Stimulated activated CD4-positive, alpha-beta T cell treated with anti-CD3 and anti-CD28 coated beads, Interleukin-15, amount 100 ng/mL, for 1 hour (primary cell): ENCODE measurements at places on chromosomes 2 and 18.
A peak's percentile ranks its signal among the peaks of the same experiment; 100 is the strongest.

DNA sequence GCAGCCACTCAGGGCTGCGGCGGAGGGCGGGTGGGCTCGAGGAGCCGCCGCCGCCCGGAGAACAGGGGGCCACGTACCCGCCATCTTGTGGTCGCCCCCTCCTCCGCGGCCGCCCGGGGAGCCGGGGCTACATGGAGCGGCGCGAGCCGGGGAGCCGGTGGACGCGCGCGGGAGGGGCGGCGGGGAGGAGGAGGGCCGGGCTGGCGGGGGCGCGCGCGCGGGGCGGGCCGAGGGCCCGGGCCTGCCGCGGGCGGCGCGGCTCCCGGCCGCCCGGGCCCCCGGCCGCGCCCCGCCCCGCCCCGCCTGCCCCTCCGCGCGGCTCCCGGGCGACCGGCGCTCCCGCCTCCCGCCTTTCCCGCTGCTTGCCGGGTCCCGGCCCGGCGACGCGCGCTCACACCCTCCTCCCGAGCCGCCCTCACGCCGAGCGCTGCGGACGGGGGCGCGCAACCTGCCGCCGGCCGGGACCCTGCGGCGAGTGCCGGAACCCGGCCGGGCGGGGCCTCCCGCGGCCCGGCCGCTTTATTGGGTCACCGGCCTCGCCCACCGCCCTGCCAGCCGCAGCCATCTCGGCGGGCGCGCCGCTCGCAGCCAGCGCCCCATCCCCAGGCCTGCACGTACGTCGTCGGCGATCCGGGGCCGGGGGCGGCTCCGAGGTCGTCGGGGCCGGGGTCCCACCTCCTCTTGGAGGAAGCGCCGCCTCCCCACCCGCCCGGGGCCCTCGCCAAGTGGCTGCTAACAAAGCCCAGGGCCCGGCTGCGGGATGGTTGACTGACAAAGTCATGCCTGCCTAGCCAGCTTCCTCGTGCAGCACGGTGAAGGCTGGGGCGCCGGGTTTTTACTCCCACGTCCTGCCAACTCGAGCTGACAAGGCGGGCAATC is at the start of gene PPP4R1:
Gene PPP4R1 (minus strand): TSS at position 159 of the 879 bp plus-strand sequence. CDS start 75 bp downstream, at position 84.
- DNase-seq: peak; percentile 40

GRCh38 chr18:39648616-39649015 is 2083.0 kb upstream of the CELF4 start:
- DNase-seq: no peak

- DNase-seq: no peak
These were observed 85.8 kb upstream of the HPCAL1 start for GRCh38 chr2:10216677-10217488.

- no peak for DNase-seq
These were observed 143.7 kb downstream of the MYO5B start for GRCh38 chr18:50051288-50051687.

DNA sequence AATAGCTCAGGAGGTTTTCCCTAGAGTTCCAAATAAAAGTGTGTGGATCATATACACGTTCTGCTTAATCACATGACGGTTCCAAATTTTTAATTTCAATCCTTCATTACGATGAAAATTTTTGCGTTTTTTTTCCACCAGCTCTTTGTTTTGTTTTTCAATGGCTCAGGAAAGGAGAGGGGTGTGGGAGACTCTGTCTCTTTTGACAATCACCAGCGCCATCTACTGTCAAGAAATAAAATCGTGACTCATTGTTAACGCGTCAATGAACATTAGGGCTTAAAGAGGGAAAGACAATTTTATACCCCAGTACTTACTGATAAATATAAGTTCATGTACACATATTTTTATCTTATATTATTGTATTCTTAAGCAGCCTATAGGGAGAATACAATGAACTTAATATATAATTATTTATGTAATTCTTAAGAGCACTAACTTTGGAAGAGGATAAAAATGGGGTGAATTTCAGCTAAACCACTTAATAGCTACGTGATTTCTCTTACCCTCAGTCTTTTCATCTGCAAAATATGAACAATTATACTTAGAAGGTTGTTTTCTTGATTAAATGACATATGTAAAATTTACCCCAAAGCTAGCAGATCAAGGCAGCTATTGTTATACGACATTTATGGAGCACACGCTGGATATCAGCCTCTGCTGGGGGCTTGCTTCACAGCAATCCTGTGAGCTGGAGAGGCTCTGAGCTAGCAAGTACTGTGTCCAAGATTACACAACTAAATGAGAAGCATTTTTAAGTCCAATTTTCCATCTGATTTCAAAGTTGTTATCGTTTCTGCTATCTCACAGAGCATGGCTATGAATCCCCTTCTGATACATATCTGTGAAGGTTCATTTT is 47.4 kb upstream of the RMDN2 start:
- DNase-seq: no peak

DNA sequence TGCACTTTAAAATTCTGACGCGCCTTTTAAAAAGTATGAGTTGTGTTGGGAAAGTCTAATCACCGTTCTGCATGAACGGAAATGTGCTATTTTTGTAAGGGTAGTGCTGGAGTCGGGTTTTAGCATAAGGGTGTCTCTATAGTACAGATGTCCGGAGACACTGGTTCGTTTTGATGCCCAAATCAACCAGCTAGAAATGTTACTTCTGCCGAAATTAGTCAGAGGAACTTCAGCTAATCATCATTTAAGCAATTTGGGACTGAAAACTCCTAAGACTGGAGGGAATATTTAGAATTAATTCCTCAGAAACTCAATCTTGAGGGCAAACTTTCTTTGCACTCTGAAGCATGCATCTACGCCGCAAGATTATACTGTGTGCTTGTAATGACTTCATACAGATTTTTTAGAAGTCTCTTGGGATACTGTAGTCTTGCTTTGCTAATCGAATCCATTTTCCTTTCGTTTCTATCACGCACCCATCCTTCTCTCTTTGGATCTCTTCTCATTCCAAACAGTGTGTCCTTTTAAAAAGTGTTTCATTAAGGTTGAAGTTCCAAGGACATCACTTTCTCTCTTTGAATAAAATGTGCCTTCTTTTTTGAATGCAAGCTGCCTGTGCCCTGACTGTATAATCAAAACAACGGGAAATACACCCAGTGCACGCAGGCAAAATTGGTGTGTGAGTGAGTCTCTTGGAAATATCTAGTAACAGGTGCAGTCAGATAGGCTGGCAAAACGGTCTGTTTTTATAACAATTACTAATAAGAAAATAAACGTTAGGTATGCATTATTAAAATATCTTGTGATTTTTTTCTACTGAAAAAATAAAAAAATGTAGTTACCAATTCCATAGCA is 270.9 kb upstream of the TCF4 start:
- no peak for DNase-seq

DNA sequence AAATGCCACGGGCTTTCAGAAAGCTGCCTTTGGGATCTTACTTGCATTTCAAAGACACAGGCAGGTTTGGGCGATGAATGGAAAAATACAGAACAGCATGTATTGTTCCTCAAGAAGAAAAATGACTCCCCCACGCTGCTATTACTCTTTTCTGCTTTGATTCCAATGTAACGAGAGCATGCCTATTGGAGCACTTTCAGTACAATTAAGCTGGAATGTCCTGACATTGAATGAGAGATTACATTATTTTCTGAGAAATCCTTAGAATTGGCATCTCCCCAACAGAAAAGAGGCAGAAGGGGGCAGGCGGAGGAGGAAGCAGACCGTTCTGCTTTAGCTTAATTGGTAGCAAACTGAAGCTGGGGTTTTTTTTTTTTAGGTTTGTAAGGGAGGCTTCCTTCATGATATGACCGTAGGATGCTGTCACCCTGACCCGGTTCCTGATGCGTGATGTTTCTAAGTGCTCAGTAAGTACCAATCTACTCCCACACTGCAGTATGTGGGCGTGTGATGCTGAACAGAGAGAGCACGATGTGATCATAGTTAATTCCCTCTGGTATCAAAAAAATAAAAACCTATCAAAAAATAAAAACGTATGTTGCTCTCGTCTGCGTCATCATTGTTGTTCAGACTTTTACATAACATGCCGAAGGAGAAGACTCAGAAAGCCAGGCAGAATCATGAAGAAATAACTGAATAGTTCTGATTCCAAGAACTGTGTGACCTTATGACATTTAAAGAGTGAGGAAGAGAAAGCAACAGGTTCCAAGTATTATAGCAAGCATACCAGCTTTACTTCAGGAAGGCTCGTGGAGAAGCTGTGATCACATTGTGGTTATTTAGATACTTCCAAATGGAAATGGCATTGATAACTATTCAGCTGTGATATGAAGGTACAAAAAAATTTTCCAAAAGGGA is 40.5 kb downstream of the LONRF2 start:
- no peak for DNase-seq

DNA sequence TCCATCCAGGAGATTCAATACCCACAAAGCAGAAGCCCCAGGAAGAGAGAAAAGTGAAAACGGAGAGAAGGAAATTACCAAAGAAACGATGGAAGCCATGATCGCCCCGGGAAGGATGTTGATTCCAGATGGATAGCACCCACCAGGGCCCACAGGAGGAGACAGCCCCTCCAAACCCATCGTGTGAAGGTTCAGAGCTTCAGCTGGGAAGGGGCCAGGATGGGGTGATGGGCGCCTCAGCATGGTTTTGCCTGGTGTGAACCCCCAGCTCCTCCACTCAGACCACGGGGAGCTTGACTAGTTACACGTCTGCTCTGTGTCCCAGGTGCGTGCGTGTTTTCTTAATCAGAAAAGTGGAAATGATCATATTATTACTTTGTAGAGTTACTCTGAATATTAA is 264.5 kb downstream of the EIPR1 start:
- DNase-seq: no peak

DNA sequence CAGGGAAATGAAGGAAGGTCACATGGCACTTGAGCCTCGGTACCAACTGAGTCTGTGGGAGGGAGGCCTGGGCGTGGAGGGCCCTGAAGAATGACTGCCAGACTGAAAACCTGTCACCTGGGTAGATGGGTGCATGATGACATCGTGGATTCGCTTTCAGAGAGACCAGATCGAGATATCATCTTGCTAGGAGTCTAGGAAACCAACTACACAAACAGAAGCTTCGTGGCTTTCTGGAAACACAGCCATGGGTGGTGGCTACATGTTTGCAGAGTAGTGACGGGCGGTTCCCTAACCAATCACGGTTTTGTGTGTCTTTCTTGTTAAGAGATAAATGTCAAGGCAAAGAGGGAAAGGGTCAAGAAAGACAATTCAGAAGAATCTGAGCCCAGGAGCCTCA is 155.0 kb downstream of the EIPR1 start:
- DNase-seq: peak; percentile 24

DNA sequence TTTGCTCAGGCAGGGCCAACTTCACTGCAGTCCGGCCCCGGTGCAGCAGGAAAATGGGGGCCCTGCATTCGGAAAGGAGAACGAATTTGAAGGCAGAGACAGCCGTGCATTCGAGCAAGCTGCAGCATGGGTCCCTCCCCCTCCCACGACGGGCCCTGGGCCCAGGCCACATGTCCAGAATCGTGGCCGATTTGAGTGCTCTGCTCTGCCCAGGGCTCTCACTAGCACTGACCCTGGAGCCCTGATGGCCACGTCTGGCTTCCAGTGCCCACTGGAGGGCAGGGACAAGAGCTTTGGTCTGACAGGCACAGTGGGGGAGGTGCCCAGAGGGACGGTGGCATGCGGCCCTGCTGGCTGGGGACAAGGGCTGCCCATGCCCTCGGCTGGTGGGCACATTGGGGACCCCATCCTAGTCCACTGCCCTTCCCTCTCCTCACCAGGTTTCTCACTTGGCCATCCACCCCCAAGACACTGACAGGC is 14.4 kb upstream of the KLHL30 start:
- DNase-seq: no peak
